ENCODE measurements at places on chromosomes 1 and 21.

DNA sequence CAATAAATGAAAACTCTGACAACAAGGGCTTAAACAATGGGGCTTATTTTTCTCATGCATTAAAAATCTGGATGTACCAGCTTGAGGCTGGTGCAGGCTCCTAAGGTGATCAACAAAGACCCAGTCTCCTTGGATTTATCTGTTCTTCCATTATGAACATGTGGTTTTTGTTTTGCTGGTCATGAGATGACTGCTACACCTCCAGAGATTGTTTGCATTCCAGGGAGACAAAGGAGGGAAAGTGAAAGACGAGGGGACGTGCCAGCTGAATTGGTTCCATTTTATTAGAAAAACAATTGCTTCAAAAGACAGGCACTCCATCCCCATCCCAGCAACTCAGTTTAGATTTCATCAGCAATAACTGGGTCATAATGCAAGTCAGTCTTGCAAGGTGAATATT, 90.9 kb upstream of the KCNK1 start:
- DNase-seq: no peak

DNA sequence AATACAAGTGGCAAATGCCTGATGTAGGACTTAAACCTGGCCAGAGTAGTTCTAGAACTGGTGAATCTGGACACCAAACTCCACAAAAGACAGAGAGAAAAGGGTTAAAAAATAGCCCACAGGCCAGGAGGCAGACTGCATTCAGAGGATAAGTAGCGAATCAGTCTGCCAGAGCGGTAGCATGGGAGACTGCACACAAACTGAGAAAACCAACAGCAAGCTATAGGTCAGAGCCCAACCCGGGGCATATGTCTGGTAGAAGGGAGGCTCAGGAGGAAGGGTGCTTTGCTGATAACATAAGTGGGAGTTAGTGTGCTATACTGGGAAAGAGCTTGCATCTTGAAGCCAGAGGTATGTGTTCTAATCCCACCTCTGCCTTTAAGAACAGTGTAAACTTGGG, 4.0 kb downstream of the LRRC53 start:
- DNase-seq: no peak

GRCh38 chr1:57327336-57327735, 96.5 kb downstream of the DAB1 start:
- no peak for DNase-seq

DNA sequence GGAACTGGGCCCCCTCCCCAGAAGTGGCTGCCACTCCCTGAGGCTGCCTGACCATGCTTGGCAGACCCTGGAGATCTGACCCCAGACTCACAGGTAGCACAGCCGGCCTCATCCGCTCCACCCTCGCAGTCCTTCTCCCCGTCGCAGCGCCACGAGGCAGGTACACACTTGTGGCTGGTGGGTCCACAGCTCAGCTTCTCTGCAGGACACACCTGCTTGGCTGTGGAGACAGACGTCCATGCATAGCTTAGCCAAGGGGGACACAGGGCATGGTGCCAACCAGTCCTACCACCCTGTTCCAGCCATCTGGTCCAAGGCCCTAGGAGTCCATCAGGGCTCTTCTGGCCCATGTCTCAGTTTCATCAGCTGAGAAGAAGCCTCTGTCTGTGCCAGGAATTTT, 42.2 kb upstream of the MAGOH start:
- DNase-seq: no peak

DNA sequence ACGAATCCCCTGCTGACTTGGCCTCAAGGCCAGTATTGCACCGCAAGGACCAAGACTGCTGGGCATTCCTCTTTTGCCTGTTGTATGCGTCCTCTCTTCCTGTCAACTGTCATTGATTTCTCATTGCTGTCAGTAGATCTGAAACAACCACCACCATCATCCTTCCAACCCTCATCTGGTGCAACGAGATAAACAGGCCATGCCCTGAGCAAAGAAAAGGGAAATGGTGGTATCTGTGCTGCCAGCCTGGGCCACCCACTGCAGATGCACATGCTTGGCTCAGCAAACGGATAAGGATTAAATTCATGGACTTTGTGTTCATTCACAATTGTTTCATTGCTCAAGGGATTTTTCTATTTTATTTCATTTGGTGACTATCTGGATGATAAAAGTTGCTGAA, 13.6 kb downstream of the OXCT2 start:
- DNase-seq: no peak

- DNase-seq: no peak
Observed at GRCh38 chr1:2575801-2576663, 10.5 kb upstream of the PRXL2B start.

- no peak for DNase-seq
Observed at GRCh38 chr1:160996178-160996577, 24.8 kb downstream of the F11R start.

DNA sequence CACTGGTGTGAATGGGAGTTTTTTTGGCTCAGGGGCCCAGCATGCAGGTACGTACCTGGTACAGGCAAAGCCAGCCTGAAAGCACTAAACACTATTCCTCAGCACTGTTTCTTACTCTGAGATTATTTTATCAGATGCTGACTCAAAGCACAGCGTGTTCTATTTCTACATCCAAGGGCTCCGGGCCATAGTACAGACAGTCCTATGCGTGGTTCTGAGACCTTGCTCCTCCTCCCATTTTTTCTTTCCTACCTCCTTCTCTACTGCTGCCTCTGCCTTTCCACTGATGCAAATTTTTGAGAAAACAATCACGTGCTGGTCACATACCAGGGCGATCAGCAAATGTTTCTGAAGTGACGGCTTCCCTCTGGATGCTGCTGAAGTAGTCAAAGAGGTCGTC, 36.3 kb downstream of the PDPN start:
- no peak for DNase-seq

DNA sequence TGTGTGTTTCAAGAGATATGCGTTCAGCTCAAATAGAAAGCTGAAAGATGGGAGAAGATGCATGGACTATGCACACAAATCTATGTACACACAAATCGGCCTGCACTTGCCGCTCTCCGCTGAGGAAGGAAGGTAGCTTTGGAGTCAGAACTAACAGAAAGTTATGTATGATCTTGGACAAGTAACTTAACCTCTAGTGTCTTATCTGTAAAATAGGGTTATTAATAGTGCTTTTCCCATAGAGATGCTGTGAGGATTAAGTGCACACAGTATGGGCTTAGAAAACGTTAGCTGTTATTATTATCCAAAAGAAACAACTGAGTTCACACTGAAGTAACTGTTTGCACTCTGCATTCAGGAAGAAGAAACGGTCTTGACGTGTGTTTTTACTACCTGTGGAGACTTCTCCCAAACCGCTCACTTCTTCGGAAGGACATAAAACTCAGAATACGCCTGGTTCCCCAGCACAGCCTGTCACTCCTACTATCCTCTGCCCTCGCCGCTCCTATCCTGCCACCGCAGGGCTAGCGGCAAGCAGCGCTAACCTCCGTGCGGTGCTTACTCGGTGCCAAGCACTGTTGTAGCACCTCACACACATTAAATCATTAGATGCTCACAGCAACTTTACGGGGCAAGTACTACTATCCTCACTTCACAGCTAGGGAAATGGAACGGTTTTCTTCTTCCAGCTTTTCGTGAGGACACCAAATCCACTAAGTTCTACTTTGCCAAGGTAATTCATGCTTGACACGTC, 1.3 kb downstream of the TGFBR3 start:
- DNase-seq: peak; percentile 50

DNA sequence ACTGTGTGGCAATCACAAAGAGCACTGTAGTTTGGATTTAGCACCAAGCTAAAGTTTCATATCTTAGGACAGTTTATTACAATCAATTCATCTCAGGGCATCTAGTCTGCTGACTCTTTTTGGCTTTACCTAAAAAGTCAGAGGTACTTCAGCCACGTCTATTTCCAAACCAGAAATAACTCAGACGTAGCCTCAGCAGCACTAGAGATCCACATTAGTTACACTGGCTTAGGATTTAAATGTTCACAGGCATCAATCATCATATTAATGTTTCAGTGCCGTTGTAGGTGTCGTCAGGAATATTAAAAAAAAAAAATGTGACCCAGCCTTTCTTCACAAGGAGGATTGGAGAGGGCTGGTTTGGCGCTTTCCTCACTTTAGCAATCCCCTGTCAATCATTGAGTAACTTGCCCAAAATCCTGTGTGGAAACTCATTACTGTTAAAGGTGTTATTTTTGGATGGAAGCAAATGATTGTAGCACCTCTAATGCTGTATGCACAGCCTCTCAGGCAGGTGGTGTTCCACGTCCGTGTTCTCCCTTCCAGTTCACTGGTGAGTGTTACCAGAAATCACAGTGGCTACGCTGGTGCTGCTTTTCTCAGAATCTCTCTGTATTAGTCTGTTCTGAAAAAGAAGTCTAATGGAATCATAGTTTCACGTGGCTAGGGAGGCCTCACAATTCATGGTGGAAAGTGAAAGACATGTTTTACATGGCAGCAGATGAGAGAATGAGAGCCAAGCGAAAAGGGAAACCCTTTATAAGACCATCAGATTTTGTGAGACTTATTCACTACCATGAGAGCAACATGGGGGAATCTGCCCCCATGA, 45.4 kb downstream of the NEK7 start:
- DNase-seq: peak; percentile 52

DNA sequence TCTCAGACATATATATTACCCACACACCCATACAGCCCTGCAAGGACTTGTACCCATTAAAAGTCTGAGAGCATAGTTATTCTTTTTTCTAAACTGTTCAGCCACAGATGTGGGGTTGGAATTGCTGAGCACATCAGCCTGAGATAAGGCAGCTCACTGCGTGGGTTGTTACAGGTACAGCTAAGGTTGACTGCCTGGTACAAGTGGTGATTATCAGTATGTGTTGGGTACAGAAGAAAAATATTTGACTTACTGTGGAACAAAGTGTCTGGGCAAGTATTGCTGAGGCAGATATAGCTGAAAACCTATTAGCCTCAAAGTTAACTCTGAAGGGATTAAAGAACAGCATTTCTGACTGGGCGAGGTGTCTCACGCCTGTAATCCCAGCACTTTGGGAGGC, 5.0 kb downstream of the STX12 start:
- DNase-seq: no peak

- DNase-seq: no peak
Observed at GRCh38 chr1:36950604-36951291, 83.6 kb downstream of the GRIK3 start.

DNA sequence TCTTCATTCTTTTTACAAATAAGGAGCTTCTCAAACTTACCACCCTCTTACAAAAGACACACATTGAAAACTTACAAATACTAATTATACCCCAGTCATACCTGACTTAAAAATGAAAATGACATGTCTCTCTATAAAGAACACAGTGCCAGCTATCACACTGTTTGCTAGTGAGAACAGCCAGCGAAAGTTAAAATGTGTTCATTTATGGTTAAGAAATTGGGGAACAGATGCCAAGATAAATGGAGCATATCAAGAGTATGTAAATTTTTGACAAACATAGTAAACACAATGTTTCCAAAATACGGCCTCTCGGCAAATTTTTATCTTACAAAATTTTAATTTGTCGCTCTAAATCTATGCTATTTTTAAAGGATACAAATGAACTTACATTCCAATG, 1422.9 kb downstream of the KCNT2 start:
- DNase-seq: no peak

DNA sequence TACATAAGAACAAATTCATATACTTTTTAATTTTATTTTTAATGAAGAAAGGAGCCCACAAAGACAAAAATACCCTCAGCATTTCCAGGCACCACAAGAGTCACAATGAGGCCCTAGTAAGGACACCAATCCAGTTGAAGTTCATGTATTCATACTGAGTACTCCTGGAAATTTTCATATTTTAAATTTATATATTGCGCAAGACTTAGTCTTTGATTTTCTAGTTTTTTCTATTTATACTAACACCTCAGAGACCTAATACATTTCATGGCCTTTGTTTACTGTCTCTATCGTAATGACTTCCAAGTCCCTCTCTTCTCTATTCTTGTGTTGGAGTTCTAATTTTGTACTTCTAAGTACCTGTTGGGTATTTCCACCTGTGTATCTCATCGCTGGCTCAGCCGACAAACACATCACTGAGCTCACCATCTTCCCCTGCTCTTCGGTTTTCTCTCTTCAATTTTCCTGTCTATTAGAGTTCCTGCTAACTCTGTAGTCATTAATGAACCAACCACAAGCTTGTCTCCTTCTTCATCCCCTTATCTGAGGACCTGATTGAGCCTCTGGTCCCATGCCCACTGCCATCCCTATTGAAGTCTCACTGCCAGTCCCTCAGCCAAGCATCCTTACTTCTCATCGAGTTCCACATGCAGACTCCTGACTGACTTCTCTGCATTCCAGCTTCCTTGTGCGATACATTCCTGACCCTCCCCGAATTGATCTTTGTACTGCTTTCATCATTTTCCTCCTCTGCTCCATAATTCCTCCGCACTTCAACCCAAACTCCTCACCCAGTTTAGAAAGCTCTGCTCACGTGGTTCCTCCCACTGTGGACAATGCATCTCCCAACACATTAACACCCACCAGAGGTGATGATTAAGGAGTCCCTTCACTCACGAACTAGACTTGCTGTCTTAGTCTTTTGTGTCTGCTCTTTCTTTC, 17.3 kb upstream of the IRF2BP2 start:
- no peak for DNase-seq

GRCh38 chr1:228264090-228264829, 56.4 kb downstream of the OBSCN start:
- no peak for DNase-seq

DNA sequence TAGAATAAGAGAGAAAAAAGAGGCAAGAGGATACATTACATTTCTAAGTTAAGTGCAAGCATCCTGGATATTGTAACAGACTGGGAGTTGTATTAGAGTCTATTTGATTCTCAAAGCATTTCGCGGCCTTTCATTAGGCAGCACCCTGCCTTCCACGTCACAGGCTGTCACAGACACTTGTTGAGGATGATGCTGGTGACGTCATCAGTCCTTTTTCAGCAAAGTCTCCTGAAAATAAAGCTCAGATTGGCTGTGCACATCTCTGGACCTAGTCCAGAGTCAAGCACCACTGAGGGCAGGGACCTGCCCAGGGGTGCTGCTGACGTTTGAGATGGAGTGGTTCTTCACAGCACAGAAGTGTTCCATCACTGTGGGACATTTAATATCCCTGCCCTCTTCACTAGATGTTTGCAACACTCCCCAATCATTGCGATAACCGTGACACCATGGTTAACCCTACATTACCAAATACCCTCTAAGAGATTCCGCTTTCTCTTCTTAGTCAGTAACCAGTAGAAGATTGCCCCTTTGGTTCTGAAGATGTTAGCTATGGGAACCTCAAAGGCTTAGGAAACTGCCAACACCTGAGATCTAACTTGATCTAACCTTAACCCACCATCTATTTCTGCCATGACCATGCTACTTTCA, 72.7 kb upstream of the F3 start:
- DNase-seq: no peak

GRCh38 chr1:109091078-109091838, 694 bp downstream of the TMEM167B start:
- peak; percentile 34 for DNase-seq

GRCh38 chr1:2919841-2920240, 101.4 kb upstream of the ACTRT2 start:
- no peak for DNase-seq
